ENCODE measurements at places on chromosomes 1 and 21. TPM values are rescaled to one million over a fixed set of nuclear protein-coding genes. Genes with fewer than 3 reads are reported as not detected.

GRCh38 chr1:68174738-68175113 is 57.6 kb downstream of the WLS start:
- no peak for DNase-seq

- peak; percentile 26 for DNase-seq
These were observed 20.4 kb downstream of the MAP7D1 start for GRCh38 chr1:36176106-36176949.

The LORICRIN gene
- not detected for total RNA-seq

DNA sequence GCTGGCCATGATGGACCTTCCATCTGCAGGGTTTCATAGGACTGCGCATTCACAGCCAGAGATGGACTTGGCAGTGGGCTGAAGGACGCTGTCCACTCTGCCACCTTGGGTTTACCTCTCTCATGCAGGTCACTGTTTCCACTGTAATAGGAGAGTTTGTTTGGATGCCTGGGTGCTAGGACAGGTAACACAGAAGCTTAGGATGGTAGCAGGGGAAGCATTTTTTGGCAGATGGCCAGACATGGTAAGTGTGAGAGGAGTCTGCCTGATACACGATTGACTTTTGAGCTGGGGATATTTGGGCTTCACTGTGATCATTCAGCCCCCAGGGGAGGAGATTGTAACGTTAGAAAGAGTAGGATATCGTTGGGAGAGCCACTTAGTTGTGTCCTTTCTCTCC is 11.8 kb downstream of the PSEN2 start:
- no peak for DNase-seq

The KIF26B gene
- 3.2 TPM for total RNA-seq

The GLUL gene
- total RNA-seq = 1,292 TPM

GRCh38 chr1:214360525-214361164 is 79.7 kb downstream of the SMYD2 start:
- DNase-seq = no peak

GRCh38 chr1:246698466-246699094 is 25.6 kb upstream of the SCCPDH start:
- no peak for DNase-seq

The RGS4 gene
- total RNA-seq = not detected

All from stomach (tissue), 19 donors.